DMS 273 treated with DMSO at 0.1 percent for 48 hours (cell line): ENCODE measurements at places on chromosomes 11 and 22.
A peak's percentile ranks its signal among the peaks of the same experiment; 100 is the strongest.

DNA sequence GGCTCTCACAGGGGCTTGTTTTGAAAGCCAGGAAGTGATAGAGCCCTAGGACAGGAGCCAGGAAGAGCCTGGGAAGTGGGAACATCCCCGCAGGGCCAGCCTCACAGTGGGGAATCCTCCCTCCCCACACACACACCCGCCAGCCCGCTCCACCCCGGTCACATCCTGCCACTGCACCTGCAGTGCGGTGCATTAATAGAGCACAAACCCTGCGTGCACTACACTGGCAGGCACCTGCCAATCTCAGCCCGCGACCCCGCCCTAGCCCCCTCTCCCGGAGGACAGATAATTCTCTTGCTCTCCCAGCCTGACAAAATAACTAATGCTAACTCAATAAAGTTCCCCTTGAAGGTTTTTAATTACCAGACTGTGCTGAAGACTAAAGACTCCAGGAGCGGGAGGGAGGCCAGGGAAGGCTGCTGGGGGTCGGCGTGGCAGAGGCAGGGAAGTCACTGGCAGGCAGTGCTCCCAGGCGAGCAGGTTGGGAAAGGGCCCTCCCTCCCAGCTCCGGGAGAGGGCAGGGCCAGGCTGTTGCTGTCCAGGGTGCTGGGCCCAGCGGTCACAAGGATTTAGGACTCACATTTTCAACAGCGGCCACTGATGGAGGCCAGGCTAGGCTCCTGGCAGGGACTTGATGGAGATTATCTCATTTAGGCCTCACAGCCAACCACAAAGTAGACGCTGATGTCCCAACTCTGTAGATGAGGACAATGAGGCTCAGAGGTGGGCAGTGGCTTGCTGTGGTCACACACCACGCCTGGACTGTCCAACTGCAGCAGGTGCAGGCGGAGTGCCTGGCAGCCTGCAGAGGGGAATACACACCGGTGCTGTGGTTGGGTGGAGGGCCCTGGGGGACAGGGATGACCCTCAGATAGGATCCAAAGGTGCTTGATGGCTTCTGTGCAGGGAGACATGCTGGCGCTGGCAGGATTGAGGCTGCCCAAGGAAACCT lies 23.9 kb upstream of the TCF20 start:
- DNase-seq, result no peak

GRCh38 chr22:37141971-37142370 lies 7.7 kb downstream of the IL2RB start:
- DNase-seq, result no peak

GRCh38 chr22:20653012-20653794 lies 120.7 kb upstream of the SERPIND1 start:
- DNase-seq, result no peak

- no peak for DNase-seq
Measured at GRCh38 chr11:78189174-78189724, 530 bp downstream of the USP35 start.

GRCh38 chr22:38180841-38181452 lies 683 bp downstream of the PLA2G6 start:
- no peak for DNase-seq

GRCh38 chr11:86140334-86140990 lies 71.6 kb upstream of the PICALM start:
- no peak for DNase-seq

- DNase-seq, result no peak
Measured at GRCh38 chr11:45301537-45302246, 15.6 kb upstream of the SYT13 start.

GRCh38 chr11:3088806-3089205 lies 31.6 kb upstream of the CARS1 start:
- DNase-seq, result no peak

DNA sequence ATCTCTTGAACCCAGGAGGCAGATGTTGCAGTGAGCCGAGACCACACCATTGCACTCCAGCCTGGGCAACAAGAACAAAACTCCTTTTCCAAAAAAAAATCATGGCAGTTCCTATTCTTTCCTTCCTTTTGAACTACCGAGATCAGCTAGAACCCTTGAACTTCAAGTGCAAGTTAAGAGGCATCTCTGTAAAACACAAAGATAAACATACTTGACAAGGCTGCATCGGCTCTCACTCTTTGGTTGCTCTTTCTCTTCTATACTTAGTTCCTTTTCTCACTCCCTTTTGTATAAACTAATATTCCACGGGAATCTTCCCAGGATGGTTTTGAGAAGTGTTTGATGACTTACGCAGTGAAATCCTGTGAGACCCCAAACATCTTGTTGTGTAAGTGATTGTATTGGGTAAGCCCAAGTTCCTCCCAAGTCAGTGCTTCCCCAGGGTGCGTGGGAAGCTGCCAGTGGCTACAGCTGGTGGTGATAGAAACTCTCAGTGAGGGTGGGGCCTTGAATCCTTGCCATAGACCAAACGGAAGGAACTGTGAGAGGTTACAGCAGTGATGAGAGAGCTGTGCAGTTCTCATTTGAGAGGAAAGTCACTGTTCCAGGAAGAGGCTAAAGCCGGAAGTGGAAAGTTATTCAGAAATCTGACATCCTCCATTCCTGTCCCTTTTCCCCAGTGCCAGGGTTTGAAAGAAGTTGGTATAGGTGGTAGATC lies 24.1 kb upstream of the CDC42EP2 start:
- peak; percentile 48 for DNase-seq

- DNase-seq, result no peak
Measured at GRCh38 chr11:19091366-19091765, 25.6 kb upstream of the ZDHHC13 start.

- DNase-seq, result no peak
Measured at GRCh38 chr11:19632499-19632834, 80.2 kb upstream of the NAV2 start.

GRCh38 chr11:126358763-126359160 lies 3.3 kb downstream of the ST3GAL4 start:
- no peak for DNase-seq

DNA sequence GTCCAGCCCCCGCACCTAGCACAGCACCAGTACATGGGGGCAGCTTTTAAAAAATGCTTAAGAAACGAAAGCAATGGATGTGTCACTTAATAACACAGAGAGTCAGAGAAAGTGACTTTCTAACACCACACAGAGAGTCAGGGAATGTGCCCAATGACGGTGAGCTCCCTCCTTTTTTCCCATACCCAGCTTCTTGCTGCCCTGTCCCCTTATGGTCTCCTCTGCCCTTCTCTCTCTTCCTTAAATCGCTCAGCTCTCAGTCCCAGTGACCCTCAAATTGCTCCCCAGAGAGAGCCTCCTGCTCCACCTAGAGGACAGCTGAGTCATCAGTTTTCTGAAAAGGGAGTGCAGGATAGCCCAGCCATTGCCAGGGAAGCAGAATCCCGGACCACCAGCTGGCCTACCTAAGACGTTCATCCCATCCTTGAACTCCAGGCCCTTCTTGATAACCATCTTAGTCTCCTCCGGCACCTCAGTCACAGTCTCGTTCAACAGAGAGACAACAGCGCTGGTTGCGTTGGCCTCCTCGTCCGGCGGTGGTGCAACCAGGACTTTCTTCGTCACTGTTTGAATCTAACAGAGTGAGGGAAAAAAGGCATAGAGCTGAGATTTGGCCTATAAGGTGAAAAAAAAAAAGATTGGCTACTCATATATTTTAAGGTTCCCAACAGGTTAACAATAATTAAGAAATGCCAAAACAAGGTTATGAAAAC lies 113.5 kb downstream of the SLC1A2 start:
- no peak for DNase-seq

- DNase-seq, result no peak
Measured at GRCh38 chr11:128689948-128690664, 3.8 kb upstream of the FLI1 start.

GRCh38 chr11:24683583-24683982 lies 186.7 kb downstream of the LUZP2 start:
- DNase-seq, result no peak

DNA sequence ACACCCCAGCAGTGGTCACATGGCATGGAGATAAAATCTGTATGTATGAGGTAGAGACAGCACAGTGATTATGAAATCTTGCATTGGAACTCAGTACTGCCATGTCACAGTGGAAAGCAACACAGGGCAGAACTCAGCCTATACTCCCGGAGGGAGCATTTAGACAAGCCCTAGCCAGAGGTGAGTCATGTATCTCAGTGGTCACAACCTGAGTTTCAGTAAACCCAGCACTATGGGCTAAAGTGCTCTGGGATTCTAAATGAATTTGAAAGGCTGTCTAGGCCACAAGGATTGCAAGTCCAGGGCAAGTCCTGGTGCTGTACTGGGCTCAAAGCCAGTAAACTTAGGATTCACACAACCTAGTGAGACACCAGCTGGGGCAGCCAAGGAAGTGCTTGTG lies 1717.1 kb upstream of the RAG2 start:
- DNase-seq, result no peak

DNA sequence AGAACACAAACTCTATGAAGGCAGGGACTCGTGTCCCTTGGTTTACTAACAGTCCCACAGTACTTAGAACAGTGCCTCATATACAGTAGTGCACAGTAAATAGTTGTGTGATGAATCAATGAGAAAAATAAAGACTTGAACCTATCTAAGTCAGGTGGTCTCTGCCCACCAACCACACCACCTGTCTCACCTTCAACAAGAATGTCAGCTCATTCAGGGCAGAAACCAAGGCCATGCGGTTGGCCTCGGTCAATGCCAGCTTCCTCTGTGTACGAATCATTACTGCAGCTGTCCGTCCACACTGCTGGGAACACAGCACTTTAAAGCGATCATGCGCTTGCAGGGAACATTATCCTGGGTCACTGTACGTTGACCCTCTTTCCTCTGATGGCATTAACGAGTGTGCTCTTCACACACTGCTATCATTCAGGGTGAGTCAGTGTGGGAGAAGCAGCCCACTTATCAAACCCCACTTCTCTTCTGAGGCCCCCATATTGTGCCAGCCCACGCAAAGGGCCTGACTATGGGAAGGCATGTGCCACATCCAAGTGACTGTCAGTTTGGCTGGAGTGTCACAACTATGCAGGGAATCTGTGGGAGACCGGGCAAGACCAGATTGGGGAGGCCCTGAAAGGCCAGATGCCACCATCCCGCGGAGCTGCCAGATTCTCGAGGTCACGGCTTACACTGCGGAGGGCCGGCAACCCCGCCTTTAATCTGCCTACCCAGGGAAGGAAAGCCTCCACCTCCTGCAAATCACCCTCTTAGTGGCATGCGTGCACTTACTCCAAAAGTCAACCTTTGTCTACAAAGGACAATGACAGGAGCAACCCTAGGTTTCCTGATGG lies 36.1 kb downstream of the LARGE1 start:
- DNase-seq, result no peak

DNA sequence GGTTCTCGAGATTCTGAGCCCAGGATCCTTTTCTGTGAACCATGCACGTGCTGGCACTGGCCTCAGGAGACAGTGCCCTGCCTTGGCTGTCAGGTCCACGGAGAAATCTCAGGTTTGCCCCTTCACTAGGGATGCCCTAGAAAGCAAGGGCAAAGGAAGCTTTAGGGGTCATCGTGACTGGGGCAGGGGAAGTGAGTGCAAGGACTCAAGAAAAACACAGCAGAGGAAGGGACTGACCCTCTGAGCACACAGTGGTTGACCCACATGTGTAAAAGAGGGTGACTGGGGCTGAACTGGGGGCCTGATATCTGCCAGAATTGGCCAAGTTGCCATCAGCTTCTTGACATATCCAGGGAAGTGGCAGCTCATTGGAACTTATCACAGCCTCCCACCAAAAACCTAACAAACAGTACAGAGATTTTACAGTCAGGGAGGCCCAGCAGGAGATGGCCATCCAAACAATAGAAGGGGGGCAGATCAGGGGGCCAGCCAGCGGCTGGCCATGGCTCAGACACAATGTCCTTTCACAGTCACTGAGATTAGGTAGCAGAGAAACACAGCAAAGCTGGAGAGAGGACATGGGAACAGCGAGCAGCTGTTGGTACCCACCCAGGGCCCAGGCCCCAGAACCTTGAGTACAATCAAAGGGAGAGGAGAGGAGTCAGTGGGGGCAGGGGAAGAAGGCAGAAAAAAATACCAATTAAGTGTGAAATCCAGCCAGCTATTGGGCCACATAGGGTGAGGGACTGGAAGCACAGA lies 4.4 kb downstream of the TMEM121B start:
- DNase-seq, result no peak

DNA sequence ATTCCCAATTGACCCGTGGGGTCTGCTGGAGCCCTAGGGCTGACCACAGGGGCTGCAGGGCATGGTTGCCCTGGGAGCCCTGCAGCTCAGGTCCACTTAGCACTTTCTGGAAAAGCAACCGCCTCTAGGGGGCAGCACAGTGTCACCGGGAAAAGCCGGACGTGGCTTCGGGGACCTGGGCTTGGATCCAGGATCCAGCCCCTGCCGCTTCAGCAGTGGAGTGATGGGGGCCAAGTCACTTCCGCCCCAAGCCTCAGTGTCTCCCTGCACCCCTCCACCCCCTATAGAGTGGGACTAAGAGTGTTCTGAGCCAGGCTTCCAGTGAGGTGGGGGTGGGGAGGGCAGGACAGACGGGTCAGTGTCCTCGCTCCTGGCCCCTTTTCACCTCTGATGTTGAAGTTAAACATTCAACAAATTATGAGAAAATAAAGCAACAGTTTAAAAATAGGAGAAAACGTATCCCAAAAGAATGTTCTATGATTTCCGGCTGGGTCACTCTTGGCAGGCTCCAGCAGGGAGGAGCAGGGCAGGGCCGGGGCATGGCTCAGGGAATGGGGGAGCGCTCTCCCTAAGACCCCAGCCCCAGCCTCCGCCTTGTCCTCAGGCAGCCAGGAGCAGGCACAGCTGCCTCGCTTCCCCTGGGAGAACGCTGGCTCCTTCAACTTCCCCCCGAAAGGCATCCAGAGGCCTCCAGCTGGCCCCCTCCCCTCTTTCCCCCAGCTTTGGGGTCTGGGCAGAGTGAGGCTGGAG lies 96.5 kb upstream of the FGF3 start:
- no peak for DNase-seq

- no peak for DNase-seq
Measured at GRCh38 chr22:43343670-43344519, 723 bp upstream of the SCUBE1 start.

DNA sequence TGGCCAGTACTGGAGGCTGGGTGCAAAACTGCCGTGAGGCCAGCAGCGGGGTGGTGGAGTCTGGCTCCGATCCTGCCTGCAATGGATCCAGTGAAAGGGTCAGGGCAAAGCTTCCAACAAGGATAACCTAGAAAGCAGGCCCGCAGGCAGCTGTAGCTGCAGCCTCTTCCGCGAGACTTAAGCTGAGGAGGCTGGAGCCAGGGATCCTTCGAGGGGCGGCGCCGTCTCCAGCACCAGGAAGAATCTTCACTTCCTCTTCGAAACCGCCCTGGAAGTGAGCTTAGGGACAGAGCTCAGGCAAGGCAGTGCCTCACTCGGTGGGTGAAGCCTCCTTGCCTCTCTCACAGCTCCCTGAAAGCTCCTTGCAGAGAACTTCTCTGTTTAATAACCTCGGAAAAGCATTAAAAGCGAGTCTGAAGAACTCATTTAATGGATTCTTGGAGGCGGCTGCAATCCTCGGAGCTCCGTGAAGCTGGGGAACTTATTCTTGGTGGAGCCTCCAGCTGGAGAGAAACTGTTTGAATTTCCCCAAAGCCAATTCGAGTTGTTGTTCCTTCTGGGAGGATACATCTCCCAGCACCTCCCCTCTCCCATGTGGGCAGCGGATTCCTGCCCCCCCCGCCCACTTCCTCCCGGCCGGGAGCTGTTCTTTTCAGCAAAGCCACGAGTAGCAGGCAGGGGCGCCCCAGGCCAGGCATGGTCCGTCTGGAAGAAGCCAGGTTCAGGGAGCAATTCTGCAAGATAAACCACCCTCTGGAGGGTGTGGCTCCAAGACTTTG lies 169.9 kb downstream of the CTTN start:
- DNase-seq, result no peak
